Naive thymus-derived CD4-positive, alpha-beta T cell (primary cell): ENCODE measurements at places on chromosomes 6 and 20. TPM values are rescaled to one million over a fixed set of nuclear protein-coding genes. Genes with fewer than 3 reads are reported as not detected.

- DNase-seq = no peak
Observed at GRCh38 chr6:167559675-167560479, 235.0 kb downstream of the TTLL2 start.

DNA sequence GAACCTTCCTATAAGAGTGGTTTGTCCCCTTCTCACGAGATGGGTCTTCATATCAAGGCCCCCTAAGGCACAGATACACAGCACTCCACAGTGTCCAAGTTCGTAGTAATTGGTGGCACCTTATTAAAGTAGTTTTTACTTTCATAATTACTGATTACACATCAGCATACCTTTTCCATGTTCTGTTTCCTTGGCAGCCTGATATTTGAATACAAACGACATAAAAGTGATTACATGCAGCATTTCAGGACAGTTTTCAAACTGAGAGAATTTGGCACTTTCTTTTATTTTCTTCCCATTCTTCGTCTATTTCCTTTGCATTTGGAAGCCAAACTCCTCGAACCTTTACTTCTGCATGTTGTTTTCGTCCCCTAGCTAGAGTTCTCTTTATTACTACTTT lies 139.7 kb downstream of the MTHFD1L start:
- no peak for DNase-seq

DNA sequence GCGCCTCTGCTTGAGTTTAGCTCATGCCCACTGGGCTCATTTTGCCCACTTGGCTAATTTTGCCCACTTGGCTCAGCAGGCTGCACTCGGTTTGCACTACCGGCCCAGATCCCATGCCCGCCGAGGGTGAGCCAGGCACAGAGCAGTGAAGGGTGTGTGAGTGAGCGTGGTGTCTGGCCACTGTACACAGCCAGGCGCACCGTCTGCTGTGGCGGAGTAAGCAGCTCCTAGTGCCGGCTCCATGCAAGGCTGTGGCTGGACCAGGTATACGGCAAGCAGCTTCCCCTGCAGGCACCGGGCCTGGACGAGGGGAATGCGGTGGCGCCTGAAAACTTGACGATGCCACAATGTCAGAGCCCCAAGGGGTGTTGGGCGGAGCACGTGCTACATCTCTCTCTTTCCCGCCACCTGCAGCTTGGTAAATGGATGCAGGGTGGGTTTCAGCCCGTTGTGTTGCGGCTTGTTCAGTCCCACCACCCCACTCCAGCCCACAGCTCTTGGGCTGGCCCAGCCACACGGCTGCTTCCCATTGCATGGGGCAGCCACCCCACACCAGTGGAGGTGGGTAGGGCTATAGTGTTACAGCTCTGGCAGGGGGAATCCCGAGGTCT lies 9.9 kb downstream of the OR2B6 start:
- no peak for DNase-seq

DNA sequence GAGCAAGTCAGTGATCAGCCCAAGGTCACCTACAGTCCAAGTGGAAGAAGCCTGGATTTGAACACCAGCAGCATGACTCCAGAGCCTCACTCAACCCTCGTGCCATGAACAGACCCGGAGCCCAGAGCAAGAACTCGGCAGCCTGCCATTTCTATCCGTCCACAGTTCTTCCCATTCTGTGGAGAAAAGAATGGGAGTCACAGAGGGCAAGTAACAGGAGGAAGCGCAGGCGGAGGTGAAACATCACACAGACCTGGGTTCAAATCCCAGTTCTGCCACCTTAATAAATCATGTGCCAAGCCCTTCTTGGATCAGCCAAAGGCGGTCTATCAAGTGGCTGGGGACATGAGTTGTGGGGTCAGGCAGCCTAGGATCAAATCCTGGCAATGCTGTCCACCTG lies 4.3 kb downstream of the PREX1 start:
- no peak for DNase-seq

DNA sequence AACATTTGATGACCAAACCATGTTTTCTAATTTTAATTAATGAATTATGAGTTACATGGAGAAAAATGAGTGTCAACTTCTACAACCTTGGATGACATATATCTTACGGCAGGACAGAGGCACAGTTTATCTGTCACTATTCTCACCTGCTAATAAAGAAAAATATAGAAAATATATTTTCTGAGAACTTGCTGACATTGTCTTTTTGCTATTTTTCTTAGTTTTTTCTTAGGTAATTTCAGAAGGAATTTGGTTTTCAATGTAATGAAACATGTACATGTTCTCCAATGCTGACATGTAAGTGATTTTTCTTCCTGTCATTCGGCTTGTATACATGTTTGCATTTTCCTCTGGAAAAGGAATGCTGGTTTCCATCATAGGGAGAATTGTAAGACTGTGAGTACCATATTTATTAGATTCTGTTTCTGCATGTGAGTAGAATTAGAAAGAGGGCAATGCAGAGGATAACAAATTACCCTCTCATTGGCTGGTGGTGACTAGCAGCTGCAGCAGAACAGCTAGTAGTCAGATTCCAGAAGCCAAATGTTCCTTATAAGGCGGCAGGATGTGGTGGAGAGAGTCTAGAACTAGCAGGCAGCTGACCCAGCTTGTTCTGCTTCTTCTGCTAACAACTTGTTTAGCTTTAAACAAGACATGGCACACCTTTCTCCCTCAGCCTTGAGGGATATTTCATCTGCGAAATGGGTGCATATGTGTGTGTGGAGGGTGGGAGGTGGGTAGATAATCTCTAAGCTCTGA lies 132.8 kb upstream of the SPACA1 start:
- DNase-seq = no peak

DNA sequence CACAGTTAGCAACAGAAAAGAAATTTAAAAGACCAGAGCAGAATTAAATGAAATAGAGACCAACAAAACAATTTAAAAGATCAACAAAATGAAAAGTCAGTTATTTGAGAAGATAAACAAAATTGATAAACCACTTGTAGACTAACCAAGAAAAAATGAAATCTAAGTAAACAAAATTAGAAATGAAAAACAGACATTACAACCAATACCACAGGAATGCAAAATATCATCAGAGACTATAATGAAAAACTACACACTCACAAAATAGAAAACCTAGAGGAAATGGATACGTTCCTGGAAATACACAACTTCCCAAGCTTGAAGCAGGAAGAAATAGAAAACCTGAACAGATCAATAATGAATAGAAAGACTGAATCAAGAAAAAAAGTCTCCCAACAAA lies 97.8 kb downstream of the WDR27 start:
- no peak for DNase-seq

DNA sequence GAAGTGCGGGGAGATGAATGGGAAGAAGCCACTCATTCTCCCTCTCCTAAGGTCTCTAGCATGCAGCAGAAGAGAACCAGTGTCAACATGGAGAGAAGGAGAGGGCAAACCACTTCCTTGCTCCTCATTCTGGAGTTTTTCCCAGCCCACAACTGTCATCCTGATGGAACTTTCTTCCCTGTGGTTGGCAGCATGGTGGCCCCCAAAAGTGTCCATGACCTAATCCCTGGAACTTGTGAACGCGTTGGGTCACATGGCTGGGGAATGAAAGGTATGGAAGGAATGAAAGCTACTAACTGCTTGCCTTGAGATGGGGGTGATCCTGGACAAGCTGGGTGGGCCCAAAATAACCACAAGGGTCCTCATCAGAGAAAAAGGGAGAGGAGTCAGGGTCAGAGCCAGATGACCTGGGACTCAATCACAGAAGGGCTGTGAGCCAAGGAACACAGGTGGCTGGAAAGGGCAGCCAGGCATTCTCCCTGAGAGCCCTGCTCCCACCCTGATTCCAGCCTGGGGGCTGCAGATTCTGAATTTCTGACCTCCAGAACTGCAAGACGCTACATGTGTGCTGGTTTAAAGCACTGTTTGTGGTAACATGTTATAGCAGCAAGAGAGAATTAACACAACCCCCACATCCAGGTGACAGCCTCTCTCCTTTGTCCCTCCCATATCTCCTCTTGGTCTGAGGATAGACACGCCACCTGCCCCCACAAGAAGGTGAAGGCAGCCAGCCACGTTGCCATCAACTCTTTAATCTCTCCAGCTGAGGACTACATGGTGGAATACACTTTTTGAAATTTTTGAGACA lies 63.2 kb downstream of the PYGB start:
- no peak for DNase-seq

DNA sequence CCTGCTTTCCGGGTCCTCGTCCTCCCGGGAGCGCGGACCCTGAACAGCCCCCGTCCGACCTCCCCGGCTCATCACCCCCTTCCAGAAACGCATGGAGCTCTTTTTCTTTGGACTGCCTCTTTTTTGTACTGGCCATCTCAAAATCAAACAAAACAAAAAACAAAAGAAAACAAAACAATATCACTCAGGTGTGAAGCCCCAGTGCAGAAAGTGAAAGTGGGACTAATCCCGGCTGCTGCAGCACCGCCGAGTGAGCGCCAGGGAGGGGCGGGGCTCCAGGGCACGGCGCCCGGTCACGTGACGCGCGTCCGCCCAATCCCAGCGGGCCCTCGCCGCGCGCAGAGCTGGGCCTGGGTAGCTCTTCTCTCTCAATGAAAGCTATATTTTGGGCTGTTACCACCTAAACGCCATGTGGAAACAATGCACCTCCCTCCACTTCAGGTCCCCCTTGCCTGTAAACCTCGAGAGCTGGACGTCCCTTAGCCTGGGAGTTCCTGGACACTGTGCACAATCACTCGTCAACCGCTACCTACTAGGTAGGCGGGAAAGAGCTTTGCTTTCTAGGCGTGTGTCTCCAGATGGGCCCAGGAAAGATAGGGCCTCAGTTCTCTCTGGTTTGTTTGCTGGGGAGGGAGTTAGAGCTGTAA lies 93.7 kb upstream of the PRDM1 start:
- DNase-seq = peak; percentile 82

GRCh38 chr6:15503346-15503680 lies 159.5 kb downstream of the DTNBP1 start:
- DNase-seq = no peak

DNA sequence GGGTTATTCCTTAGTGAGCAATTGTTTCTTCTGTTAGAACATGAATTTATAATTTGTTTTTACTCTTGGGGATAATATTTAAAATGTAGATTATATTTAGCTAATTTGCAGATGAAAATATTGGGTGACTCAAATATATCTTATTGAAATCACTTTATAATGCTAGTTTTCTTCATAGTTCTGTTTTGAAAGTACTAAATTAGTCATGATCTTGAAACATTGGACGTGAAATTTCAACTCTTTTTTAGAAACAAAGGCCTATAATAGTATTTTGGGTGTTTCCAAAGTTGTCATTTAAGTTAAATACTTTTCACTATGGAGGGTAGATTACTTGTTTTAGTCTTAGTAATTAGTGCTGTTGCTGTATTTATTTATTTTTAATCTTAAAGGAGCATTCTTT lies 250.9 kb downstream of the UTRN start:
- no peak for DNase-seq

- DNase-seq = no peak
Observed at GRCh38 chr20:58565461-58566175, 50.4 kb upstream of the APCDD1L start.

DNA sequence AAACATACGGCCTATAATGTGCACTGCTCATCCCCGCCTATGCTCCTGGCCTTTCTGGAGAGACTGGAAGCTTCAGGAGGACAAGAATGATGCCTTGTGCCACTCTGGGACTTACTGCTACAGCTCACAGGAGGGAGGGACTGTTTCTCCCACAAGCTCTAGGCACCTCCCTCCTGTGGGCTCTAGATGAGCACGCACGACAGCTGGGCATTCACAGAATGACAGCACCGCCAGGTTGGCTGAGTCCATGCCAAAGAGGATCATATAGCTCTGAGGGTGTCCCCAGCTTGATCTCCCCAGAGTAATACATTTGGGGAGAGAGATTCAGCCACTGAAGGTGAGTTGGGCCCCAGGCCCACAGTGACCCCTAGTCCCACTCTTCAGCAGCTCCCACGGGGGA lies 10.1 kb upstream of the PGC start:
- no peak for DNase-seq

DNA sequence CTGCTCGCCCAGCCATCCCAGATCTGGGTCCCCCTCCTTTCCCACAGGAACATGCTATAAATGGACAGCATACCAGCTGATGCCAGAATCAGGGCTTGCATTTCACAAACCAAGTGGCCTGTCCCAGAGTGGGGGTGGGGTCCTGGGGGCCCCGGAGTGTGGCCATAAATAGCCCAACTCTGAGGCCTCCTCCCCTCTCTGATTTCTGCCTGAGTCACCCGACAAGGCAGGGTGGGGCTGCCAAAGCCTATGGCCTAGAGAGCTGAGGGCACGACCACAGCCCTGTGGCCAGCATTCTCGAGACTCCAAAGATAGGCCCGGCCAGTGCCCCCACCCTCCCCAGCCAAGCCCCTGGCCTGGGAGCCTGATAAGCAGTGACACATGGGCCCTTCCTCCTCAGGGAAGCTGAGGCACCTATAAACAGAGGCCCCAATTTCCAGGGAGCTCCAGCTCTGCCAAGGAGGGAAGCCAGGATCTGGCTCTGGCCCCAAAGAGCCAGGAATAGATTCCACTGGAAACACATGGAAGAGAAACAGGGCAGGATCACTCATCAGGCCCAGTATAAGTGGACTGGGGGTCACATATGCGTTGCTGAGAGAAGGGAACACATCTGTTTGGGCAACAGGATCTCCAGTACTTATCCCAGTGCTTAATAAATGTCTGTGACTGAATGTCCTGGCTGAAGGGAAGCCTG lies 20.3 kb downstream of the SNTA1 start:
- no peak for DNase-seq

DNA sequence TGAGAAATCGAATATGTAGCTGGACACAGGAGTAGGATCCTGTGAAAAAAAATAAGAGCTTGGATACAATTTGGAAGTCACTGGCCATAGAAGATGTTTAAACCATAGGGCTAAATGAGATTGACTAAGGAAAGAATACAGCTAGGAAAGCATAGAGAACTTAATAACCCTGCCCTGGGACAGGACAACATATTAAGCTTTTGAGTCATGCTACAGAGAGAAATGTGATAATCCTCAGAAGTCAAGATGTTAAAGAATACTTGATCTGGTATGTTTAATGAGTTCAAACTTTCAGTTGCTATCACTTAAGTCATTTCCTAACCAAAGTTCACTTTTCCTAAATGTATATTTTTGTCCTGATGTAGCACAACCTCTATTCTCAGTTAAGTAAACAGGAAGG lies 154.6 kb upstream of the TSHZ2 start:
- no peak for DNase-seq

- DNase-seq = peak; percentile 61
Observed at GRCh38 chr6:39166189-39166911, 51.4 kb upstream of the SAYSD1 start.

The STX11 gene
- polyA plus RNA-seq = 2.4 TPM

The GPR6 gene
- not detected for polyA plus RNA-seq

The FAM217A gene
- 0.16 TPM for polyA plus RNA-seq

The TXNDC5 gene
- polyA plus RNA-seq = 16.7 TPM

The C6orf58 gene
- polyA plus RNA-seq = not detected

The XKR7 gene
- not detected for polyA plus RNA-seq

The VIP gene
- not detected for polyA plus RNA-seq

The ZNFX1 gene
- 34.5 TPM for polyA plus RNA-seq

The TGM3 gene
- polyA plus RNA-seq = not detected

The LRFN2 gene
- 0.13 TPM for polyA plus RNA-seq

The SLC17A2 gene
- not detected for polyA plus RNA-seq

The ZC3H12D gene
- polyA plus RNA-seq = 1.8 TPM
